DMS79 (cell line): ENCODE measurements at places on chromosomes 2 and 18.
A peak's percentile ranks its signal among the peaks of the same experiment; 100 is the strongest.

GRCh38 chr18:48841381-48842258 lies 109.1 kb downstream of the SMAD7 start:
- no peak for DNase-seq

- DNase-seq = no peak
These were observed 265.1 kb downstream of the RIT2 start for GRCh38 chr18:42850174-42851083.

GRCh38 chr2:6986912-6987361 lies 69.7 kb downstream of the RNF144A start:
- DNase-seq = no peak

DNA sequence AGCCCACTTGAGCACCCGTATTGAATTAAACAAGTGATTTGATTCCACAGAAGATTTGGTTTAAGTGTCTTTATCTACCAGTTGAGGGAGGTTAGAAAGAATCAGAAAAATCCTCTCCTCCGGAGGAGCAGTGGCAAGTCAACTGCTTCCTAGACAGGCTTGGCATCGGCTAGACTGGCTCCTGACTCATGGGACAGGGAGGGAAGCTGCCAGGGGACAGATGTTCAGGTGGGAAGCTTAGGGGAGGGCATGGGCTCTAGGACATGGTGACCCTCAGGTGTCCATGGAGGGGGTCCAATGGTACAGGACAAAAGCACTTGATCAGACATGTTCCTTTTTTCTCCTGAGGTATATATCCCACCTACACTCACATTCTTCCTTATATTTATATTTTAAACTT lies 119.3 kb upstream of the IL1R2 start:
- DNase-seq = no peak

DNA sequence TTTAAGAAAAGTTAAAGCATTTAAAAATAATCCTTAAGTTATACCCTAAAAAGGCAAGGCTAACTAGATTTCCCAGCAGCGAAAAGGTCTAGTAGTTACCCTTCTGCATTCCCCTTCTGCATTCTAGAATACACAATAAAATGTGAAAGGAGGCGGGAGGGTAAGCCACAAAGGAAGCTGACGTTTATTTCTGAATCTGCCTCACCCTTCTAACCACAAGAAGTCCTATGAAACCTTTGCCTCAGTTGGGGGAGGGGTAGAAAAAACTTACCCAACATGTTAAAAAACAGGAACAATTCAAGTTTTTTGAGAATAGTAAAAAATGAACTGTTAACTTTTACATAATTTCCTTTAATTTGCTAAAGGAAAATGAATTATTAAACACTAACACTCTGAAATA lies 11.3 kb downstream of the STK17B start:
- DNase-seq = no peak

DNA sequence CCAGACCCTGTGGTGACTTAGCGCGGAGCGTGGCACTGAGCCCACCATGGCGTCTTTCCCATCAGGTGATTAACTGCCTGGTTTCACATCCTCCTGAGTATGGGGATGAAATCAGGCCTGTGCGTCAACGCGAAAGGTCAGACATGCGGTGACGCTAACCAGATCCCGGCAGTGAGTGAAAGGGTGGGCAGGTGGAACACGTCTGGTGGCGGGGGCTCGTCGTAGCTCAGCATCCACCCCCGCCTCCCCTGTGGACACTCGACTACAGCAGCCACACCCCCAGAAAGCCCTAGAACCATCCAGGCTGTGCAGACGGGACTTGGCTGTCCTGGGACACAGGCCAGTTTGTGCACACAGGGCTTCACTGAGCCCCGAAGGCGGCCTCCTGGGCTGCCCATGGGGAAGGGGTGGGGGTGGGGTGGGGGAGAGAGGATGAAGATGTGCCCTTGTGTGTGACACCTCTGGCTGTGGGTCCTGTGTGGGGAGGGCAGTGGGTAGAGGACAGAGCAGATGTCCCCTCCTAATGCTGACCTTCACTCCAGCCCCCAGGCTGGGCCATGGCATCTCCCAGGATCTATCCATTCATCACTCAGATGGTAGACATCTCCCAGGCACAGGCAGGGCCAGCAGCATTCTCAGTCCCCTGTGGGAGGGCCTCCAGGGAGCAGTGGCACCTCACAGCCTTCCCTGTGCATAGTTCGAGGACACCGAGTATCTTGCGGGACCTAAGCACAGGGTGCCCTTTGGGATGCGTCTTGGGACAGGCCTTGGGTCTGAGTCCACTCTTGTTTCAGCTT lies 27.5 kb downstream of the RAMP1 start:
- DNase-seq = no peak

- DNase-seq = peak; percentile 58
These were observed 4.3 kb downstream of the RAX start for GRCh38 chr18:59268721-59269562.

GRCh38 chr18:66769375-66769774 lies 165.5 kb upstream of the CDH19 start:
- no peak for DNase-seq

DNA sequence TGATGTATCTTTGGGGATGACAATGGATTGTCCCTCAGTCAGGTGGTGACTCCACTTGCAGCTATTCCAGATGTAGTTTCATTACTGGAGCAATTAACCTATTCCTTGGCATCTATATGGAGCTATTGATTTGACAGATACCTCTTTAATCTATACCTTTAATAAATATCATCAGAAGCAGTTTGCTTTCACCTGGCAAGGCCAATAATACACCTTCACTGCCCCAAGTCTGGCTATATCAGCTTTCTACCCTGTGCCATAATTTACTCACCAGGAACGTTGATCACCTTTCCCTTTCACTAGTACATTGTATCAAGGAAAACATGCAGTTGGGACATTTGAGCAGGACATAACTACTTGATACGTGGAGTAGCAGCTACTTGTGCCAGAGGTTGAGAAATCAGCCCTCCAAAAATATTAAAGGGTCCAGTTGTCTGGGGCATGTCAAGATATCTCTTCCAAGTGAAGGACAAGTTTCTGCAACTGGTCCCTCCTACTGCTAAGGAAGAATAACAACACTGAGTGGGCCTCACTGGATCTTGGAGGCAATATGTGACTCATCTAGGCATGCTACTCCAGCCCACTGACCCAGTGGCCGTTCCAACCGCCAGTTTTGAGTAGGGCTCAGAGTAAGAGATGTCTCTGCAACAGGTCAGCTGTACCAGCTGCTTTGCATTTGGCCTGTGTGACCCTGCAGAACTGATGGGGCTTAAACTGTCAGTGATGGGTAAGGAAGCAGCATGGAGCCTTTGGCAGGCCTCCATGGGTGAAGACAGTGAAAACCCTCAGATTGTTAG lies 67.0 kb downstream of the PSMG2 start:
- DNase-seq = no peak

DNA sequence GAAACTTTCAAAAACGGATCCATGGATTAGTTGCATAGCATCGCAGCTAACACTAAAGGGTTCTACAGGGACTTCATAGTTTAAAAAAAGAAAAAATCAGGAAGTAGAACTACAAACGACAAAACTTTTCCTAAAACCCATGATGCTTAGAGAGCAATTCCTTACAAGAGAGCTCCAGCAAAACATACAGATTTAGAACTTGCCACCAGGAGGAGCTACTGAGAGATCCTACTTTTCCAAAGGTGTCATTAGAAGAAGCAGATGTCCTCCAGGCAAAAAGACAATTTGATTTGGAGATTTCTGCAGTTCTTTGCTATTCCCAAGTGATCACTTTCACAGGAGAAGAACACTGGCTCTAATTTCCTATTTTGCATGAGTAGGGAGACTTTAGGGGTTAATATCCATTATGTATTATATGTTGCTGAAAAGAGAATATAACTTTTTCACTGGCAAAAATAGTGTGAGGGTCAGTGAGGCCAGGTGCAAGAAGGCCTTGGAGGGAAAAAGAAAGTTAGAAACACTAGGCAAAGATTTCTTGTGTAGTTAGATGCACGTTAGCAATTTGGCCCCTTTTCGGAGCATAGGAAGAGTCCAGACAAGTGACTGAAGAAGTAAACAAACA lies 436.2 kb downstream of the SUCLG1 start:
- no peak for DNase-seq

DNA sequence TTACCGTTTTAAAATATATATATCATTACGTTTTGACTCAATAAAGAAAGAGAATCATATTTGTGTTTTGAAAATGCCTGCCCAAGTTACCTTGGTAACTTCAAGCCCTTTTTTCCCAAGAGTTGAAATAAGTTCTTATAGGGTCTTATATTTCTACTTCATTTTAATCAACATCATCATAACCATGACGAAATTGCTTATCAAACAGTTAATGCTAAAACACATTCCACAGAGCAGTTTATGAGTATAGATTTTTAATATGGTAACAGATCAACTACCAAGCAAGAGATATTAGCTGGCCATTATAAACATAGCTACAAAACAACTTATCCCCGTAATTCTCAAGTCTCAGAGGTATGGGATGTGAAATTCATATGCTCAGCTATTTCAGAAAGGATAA lies 197.9 kb upstream of the LRRTM4 start:
- no peak for DNase-seq
